Endothelial cell (in vitro differentiated cells): ENCODE measurements at places on chromosomes 7 and 10.

- DNase-seq: no peak
These were observed 379.0 kb upstream of the RNF32 start for GRCh38 chr7:156261581-156261980.

GRCh38 chr7:139245401-139245800 lies 14.4 kb downstream of the UBN2 start:
- no peak for DNase-seq

- peak; percentile 68 for DNase-seq
These were observed 16.2 kb downstream of the LDB3 start for GRCh38 chr10:86684331-86685097.

GRCh38 chr10:124603376-124604213 lies 140.6 kb downstream of the FAM53B start:
- no peak for DNase-seq

- DNase-seq: no peak
These were observed 44.1 kb upstream of the SLC39A12 start for GRCh38 chr10:17907641-17908040.

GRCh38 chr7:143205560-143206293 lies 16.1 kb upstream of the TAS2R40 start:
- no peak for DNase-seq

GRCh38 chr10:17241611-17242333 lies 13.7 kb downstream of the VIM start:
- DNase-seq: no peak

- no peak for DNase-seq
These were observed 440.2 kb upstream of the MKI67 start for GRCh38 chr10:128566361-128566968.

DNA sequence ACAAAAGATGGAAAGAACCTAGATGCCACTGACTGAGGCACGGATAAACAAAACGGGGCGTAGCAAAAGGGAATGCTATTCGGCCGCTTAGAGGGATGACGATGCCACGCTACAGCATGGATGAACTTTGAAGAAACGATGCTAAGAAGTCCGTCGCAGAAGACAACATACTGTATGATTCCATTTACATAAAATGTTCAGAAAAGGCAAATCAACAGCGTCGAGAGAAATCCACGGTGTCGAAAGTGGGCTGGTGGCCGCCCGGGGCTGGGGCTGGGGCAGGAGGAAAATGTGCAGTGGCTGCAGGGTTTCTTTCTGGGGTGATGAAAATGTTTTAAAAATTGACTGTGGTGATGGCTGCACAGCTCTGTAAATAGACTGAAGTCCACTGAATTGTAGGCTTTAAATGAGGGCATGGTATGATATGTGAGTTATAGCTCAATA lies 24.1 kb downstream of the GNA12 start:
- DNase-seq: no peak

DNA sequence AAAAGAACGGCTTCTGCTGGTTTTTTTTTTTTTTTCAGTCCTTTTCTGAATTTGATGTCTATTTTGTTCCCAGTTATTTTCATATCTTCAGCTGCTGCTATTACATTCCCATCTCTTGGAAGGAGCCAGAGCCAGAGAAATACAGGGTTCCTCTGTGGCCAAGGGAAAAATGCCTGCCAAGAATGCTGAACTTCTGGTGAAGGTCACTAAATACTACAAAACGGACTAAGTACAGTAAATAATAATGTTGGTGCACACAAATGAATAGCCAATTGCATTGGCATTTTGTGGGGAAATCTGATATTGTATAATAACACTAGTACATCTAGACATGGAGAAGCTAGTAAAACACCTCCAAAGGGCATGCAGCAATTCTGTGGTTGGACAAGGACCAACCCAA lies 56.3 kb upstream of the ZEB1 start:
- no peak for DNase-seq

- DNase-seq: no peak
These were observed 80.3 kb upstream of the FAM171A1 start for GRCh38 chr10:15451137-15452094.

DNA sequence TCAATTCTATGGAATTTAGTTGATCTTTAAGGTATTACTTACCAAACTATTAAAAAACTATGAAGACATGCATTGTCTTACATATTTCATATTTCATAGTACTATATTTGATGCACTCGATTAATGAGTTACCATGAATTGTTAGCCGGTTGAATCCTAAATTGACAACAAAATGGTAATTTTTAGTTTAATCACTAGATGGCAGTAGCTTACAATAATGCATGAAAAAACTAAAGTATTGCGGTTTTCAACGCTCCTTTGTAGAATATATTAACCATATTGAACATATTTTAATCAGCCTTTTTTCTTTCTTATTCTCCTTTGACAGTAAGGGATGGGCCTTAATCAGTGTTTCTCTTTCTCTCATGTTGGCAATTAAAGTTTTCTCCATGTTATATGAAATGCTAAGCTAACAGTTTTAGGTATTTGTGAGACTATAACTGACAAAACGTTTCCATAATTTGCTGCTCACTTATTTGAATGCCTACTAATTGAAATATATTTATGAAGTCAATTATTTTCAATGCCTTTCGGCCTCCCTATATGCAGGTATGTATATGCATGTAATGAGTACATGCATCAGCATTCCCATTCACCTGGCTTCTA lies 48.5 kb upstream of the ARL4A start:
- no peak for DNase-seq
